EH (cell line): ENCODE measurements at places on chromosomes 5 and 9.

DNA sequence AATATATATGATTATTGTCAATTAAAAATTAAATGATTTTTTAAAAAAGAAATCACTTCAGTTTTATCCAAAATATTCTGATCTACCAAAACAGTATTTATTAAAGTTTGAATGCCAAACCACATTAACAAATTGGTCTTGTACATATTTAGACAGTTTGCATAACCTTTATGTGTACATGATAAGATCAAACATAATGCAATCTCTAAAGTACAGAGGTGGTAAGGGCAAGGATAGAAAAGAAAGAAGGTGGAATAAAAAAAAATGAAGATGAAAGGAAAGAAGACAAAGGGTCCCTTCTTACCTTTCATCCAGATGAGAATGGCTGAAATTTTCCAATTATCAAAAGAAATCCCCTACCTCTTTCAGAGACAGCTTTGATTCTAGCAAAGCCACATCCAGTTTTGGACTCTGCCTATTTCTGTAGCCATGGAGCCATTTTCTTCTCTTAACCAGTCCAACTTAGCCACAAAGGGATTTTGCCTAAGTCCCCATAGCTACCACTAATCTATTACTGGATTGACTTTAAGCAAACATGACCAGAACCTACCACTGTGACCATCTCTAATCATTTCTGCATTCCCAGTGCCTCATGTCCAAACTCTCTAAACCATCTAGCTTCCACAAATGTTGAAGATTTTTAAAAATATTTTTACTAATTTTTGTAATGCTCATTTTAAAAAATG, 133.3 kb upstream of the TRPM3 start:
- no peak for DNase-seq

DNA sequence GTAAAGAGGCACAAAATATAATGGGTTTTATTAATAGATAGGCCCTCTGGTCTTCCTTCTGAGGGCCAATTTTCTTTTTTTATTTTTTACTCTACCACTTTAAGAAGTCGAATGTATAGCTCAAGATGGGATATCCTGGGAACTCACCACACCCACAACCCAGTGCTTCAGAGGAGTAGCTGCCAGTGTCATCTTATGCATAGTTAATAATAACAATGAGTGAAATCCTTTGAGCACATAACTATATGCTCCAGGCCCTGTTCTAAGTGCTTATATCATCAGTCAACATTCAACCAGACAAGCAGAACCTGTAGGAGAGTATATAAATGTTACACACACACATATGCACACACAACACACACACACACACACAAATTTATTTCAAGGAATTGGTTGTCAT, 150.3 kb upstream of the ACTBL2 start:
- no peak for DNase-seq

GRCh38 chr5:14286007-14286406, 142.9 kb downstream of the TRIO start:
- DNase-seq, result no peak

DNA sequence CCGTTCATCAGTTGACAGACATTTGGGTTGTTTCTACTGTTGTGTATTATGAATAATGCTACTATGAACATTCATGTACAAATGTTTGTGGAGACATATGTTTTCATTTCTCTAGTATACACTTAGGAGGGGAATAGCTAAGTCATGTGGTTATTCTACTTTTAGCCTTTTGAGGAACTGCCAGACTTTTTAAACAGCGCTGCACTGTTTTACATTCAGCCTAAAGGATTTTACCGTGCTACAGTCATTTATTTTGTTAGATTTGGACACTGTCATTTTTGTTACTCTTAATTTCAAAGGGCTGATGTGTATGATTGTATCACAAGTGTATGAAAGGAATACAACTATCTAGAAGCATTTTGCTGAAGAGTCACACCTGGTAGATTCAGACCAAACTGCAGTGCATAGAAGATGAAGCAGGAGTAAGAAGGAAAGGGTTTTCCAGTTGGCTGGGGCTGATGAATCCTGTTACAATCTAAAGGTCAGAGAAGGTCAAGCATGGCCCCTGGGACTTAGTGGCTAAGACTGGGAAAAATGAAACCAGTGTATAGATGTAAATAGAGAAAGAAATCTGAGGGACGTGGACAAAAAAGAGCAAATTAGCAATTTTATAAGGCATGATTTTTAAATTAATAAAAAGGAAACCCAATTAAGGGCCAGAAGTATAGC, 509.7 kb downstream of the PSAT1 start:
- peak; percentile 27 for DNase-seq

DNA sequence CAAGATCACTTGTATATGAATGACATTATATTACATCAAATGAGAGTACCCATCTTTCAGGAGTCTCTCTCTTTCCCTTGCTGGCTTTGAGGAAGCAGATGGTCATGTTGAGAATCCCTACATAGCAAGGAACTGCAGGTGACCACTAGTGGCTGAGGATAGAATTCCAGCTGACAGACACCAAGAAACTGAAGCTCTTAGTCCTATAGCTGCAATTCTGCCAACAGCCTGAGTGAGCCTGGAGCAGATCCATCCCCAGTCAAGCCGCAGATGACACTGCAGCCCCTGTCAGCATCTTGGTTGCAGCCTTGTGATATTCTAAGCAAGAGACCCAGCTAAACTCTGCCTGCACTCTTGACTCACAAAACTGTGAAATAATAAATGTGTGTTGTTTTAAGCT, 531.5 kb downstream of the CSNK1G3 start:
- peak; percentile 2 for DNase-seq

DNA sequence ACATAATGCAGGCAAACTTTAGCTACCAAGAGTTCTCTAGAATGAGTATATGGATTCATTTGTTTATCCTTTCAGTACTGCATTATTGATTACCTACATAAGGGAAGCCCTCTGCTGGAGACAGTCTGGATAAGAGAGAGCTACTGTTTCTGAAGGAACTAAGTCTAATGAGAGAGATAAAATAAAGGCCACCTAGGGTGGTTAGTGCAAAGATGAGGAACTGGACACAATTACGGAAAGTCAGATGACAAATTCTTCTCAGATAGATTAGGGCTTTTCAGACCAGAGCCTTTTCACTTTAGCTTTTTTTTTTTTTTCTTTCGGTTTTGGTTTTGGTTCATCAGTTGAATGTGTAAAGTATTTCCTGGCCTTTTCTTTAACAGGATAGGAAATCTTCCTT, 31.3 kb downstream of the ISOC1 start:
- no peak for DNase-seq

- peak; percentile 64 for DNase-seq
These were observed 2.4 kb downstream of the ATG12 start for GRCh38 chr5:115838885-115839518.

DNA sequence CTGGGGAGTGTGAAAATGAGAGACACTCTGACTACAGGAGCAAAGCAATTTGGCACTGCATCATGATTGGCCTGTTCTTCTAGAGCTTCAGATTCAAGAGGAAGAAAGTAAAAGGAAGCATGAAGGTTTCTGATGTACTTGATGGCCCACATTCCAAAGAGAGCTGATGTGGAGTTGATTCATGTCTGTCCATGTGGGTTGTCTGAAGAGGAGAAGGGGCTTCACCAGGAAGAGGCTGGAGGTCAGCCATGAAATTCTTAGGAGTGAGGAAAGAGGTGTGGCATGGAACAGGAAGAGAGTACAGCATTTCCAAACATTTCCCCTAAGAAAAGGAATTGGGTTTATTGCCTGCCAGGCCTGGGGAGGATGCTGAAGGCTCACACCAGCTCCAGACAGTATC, 70.7 kb downstream of the PTCD2 start:
- DNase-seq, result peak; percentile 52

GRCh38 chr5:118628660-118629354, 359.5 kb downstream of the DTWD2 start:
- no peak for DNase-seq

DNA sequence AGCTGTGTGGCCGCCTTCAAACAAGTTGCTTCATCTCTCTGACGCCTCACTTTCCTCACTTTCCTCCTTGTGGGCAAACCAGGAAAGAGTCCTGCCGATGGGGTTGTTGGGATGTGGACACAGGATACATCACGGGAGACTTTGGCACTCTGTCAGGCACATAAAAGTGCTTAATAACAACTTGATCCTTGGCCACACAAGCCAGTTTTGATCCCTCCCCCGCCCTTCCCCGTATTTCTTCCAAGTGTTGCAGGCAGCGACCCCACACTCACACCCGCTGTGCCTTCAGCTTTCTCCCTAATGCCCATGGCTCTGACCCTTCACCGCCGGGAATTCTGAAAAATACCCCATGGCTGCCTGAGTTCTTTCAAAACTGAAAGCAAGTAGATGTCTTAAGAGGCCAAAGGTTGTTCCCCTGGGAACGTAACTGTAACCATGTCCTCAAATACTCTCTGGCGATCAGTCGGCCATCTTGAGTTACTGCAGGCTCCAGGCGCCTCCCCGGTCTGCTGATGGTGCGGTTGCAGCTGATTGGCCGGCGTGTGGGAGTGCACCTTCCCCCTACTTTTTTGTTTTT, 59.8 kb downstream of the ARHGEF37 start:
- peak; percentile 29 for DNase-seq

DNA sequence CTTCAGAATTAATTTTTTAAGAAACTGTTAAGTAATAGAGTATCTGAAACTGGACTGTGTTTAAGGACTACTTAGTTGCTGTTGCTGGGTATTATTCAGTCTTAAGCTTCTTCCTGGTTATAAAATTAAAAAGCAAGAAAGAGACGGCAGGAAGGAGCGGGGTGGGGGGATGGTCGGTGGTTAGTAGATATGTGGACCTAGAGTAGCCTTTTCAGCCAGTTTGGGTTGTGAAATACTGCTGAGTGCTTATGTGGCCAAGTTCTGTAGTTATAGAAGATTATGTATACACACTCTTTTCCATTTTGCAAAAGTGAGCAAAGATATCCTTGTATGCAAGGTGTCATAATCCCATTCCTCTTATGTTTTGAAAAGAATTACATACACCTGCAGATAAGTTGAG, 28.5 kb downstream of the TRIO start:
- DNase-seq, result peak; percentile 74

- DNase-seq, result peak; percentile 71
These were observed 47.8 kb downstream of the WDR41 start for GRCh38 chr5:77444356-77444755.

GRCh38 chr9:97749928-97750327, 52.8 kb upstream of the XPA start:
- DNase-seq, result no peak

GRCh38 chr5:142391058-142391845, 66.4 kb upstream of the SPRY4 start:
- peak; percentile 14 for DNase-seq

- no peak for DNase-seq
These were observed 429.6 kb upstream of the ZNF608 start for GRCh38 chr5:125176005-125176390.

DNA sequence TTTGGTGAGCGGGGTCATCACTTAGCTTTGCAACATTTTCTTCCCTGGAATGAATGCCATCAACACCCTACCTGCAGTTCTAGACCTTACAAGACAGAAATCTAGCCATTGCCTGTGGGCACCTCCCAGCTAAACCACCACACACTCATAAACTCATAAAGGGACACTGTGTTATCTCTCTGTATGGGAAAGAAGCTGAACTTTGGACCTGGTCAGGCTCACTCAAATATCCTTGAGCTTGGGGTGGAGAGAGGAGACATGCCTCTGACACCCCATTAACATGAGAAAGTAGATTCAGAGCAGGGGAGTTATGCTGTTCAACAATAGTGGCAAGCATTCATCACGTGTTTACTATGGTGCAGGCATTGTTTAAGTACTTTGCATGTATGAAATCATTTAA, 205.6 kb downstream of the ZNF462 start:
- no peak for DNase-seq

- no peak for DNase-seq
These were observed 216.4 kb downstream of the CACNA1B start for GRCh38 chr9:138094028-138094427.

DNA sequence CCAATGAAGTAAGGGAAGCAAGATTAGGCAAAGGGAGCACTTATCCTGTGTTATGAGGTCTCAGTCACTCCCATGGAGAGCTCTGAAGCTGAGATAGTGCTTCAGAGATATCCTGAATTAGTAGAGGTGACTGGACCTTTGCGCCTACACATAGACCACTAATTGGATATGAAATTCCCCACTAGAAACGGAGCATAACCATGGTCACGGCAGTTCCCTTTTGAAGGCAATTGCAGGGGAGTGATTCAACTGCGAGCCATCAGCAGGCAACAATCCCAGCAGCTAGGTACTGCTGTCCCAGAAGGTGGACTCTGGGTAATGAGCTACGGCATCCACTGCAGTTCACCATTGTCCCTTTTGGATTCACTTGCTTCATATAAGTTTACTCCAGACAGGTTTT, 267.7 kb upstream of the RASA1 start:
- DNase-seq, result no peak

GRCh38 chr5:66223637-66224036, 79.5 kb downstream of the SREK1 start:
- peak; percentile 38 for DNase-seq

- DNase-seq, result peak; percentile 37
These were observed 1.3 kb downstream of the BRD3 start for GRCh38 chr9:134066526-134066912.

DNA sequence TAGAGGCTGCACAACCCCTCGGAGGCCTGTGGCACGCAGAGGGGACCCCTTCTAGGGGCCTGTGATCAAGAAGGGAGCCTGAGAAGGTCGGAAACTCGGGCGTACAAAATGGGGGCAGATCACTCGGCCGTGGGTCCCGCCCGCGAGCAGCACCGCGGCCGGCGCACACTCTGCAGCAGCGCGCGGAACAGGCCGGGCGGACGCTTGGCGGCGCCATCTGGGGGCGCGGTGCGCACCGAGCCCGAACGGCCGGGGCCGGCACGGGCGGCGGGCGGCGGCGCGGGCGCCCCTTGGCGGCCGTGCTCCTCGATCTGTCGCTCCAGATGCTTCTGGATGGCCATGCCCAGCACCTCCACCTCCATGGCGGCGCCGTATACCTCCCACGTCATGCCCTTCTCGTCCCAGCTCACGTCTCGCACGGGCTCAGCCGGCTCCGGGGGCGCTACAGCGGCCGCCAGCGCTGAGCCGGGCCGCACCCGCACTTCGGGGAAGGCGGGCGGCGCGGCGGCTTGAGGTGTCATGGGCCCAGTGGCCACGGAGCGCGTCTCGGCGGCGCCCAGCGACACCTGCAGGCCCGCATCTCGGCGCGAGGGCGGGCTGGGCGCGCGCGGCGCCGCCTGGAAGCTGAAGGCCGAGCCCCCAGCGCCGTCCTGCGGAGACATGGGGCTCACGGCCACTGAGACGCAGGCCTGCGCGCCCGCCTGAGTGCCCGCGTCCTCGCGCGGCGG, 13.1 kb downstream of the GPRIN1 start:
- no peak for DNase-seq

GRCh38 chr5:138148811-138149210, 9.6 kb upstream of the NME5 start:
- peak; percentile 83 for DNase-seq

DNA sequence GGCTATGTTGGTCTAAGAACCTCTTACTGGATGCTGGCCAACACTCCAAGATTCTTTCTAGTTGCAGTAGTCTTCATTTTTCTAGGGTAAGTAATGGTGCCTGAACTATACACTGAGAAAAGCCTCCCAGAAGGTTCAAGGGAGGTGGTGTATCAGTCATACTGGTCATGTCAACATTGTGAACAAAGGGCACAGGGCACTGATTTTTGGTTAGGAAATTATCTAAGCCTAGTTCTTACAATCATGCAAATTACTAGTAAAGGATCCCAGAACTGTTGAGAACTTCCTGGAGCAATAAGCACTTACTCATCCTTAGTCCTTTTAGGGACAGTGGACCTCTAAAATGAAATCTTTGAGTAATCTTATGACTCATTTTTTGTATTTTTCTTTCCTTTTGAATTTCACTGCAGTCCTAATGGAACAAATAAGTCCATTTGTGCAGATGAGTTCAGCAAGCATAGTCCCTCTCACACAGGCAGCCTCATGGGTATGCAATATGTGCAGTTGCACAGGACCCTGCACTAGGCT, 21.1 kb upstream of the CDC42SE2 start:
- DNase-seq, result peak; percentile 95
